Stomach (tissue), 19 donors: ENCODE measurements at places on chromosomes 12 and 14.

- DNase-seq, result no peak
Observed at GRCh38 chr12:65155784-65156183, 13.6 kb upstream of the LEMD3 start.

- no peak for DNase-seq
Observed at GRCh38 chr14:66974397-66975025, 214.7 kb upstream of the GARIN2 start.

GRCh38 chr12:67202678-67203012, 66.5 kb upstream of the CAND1 start:
- DNase-seq, result no peak

GRCh38 chr12:111819191-111820158, 22.6 kb upstream of the MAPKAPK5 start:
- no peak for DNase-seq

- DNase-seq, result peak; percentile 62
Observed at GRCh38 chr14:54730156-54730961, 163.4 kb downstream of the SAMD4A start.

GRCh38 chr12:114306646-114307045, 99.3 kb downstream of the TBX5 start:
- DNase-seq, result no peak

DNA sequence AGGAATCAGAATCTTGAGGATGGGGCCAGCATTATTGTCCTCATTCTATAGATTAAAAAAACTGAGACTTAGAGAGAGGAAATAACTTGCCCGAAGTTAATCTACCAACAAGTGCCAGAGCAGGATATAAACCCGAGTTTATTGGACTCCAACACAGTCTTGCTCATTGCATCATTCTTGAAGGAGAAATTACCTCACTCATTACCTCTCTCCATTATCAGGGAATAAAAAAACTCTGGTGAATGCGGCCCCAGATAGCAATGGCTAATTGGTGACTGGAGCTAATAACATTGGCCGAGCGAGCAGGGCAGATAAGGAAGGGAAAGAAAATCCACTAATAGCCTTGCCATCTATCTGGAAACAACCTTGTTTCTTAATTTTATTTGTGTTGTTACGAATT, 24.7 kb upstream of the TMED10 start:
- DNase-seq, result peak; percentile 31
